Coronary artery (tissue), 2 donors: ENCODE measurements at places on chromosomes 2 and 18.

- DNase-seq: no peak
These were observed 13.5 kb upstream of the CALCRL start for GRCh38 chr2:187461294-187462261.

- DNase-seq: no peak
These were observed 159.7 kb downstream of the CD226 start for GRCh38 chr18:69787825-69788547.

GRCh38 chr2:202669841-202670240 is 35.1 kb downstream of the FAM117B start:
- no peak for DNase-seq

GRCh38 chr2:46564811-46565241 is 85.5 kb downstream of the TMEM247 start:
- DNase-seq: no peak

DNA sequence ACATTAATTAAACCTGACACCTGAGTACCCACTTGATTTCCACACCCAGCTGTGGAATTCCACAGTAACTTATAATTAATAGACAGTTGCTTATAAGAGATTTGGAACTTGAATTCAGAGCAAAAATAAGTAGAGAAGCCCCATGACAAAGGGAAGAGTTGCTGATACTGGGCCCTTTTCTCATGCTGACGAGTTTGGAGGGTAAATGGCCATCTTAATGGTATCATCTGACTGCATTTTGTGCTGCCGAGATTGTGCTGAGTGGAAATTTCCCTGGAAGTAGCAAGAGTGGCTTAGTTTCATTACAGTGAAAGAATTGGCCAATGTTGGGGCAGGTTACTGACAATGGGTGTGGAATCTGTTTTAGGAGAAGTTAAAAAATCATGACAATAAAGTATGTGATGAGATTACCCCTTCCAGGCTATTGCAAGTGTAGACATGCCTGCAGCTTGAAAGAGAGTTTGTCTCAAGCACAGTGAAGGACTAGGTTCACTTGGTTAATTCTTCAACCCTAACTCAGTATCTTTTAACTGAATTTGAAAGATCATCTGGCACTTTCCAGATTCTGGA is 49.9 kb downstream of the VSNL1 start:
- DNase-seq: no peak

DNA sequence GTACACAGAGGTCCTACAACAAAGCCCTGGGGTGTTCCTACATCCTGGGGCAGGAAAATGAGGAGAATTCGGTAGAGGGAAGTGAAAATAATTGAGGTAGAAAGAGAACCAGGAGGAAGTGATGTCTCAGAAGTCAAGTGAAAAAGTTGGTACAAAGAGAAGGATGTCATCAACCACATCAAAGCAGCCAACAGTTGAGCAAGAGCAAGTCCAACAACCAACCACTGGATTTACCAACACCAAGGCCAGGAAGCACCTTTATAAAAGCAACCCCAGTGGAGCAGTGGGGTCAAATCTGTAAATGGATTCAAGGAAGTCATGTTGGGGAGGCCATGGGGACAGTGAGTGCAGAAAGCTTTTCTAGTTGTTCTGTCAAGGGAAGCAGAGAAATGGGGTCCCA is 360.4 kb downstream of the ZNF516 start:
- DNase-seq: no peak
